ENCODE measurements at places on chromosomes 16 and 17.

GRCh38 chr17:45783593-45784292 is 377 bp upstream of the CRHR1 start:
- no peak for DNase-seq

DNA sequence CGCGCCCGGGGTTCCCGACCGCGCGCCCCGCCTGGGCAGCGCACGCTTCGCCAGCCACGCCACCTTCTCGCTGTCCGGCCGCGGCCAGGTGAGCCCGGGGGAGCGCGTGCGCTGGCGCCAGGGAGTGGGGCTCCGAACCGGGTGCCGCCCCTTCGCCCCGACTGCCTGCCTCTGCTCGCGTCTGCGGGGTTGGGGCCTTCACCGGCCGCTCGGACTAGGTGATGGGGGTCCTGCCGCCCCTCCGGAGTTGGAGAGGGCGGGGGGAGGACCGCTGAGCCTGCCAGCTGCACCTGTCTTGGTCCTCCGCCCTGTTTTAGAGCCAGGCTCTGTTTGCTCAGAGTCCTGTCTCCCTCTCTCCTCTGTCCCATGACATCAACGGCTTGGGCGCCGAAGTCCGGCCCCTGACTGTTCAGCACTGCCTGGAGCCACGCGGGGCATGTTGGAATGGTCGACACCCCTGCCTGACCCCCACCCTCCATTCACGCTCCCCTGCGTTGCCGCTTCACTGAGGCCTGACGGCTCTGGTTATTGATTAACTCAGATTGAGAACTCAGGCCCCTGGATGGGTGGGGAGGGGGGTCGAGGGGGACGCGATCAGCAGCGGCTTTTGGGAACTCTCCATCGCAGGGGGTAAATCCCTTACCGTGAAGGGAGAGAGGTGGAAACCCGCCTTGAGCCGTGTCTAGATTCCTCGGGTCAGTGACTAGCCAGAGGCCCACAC is 748 bp downstream of the SMTNL2 start:
- no peak for DNase-seq

DNA sequence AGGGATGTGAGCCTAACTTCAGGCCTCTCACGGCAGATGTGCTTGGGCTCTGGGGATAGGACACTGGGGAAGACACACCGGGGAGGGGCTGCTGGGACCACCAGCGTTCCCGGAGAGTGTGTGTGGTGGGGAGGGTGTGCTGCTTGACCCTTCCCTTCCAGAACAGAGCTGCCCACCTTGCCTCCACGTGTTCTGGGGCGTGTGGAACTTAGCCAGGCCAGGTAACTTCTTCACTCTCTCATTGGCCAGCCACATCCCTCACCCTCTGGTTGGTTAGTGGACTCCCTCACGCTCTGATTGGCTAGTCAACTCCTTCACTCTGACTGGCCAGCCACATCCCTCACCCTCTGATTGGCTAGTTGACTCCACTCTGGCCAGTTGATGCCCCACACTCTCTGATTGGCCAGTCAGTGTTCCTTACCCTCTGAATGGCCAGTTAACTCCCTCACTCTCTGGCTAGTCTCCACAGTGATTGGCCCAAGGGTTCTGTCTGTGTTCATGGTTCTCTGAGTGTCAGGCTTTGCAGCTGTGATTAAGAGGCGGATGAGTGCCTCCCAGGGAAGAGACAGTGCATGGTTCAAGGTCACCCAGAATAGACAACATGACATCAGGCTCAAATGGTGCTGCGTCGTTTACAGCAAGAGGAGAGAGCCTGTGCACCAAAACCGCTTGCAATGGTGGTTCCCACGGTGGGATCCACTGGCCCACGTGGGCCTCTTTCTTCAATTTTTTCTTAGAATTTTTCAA is 10.0 kb downstream of the TMEM235 start:
- no peak for DNase-seq

GRCh38 chr17:42050393-42051012 is at the start of gene C17orf113:
Gene C17orf113, minus strand, starts transcription at chr17:42050601. Its CDS starts 7,225 bp downstream, at chr17:42043376.
- peak; percentile 13 for DNase-seq

GRCh38 chr17:8956465-8956902 is 9.0 kb downstream of the PIK3R5 start:
- no peak for DNase-seq

DNA sequence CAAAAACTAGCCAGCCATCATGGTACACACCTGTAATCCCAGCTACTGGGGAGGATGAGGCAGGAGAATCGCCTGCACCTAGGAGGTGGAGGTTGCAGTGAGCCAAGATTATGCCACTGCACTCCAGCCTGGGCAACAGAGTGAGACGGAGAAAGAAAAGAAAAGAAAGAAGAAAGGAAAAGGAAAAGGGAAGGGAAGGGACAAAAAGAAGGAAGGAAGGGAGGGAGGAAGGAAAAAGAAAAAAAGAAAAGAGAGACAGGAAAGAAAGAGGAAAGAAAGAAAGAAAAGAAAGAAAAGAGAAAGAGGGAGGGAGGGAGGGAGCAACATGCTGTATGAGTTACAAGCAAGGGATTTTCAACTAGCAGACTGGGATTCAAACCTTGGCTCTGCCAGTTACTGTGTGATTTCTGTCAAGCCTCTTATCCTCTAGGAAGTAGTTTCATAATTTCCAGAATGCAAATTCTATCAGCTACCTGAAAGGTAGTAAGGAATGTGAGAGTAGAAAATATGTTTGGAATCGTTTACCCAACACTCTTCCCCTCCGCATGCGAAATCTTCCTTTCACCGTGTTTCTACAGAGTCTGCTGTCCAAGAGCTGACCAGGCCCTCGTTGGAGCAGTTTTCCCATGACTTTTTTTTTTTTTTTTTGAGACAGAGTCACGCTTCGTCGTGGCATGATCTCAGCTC is 43.4 kb downstream of the VPS53 start:
- DNase-seq, result no peak

- DNase-seq, result no peak
Measured at GRCh38 chr17:36880268-36880905, 56.9 kb upstream of the LHX1 start.

DNA sequence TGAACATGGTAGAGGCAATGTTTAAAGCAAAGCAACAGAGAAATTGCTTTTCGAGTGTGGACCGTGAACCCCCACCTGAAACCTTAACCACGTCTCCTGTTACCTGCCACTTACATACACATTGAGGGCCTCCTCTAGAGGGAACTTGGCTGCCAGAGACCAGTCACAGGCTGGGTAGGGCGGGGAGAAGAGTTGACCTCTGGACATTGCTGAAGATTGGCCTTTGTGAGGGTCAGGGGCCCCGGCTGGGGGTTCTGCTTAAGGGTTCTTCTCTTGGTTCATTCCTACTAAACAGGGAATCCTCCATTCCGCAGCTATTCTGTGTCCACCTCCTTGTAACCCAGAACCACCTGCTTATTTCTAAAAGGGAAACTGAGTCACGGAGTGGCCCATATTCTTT is 53.8 kb downstream of the IRX6 start:
- no peak for DNase-seq
